ENCODE measurements at places on chromosomes 6 and 20.

DNA sequence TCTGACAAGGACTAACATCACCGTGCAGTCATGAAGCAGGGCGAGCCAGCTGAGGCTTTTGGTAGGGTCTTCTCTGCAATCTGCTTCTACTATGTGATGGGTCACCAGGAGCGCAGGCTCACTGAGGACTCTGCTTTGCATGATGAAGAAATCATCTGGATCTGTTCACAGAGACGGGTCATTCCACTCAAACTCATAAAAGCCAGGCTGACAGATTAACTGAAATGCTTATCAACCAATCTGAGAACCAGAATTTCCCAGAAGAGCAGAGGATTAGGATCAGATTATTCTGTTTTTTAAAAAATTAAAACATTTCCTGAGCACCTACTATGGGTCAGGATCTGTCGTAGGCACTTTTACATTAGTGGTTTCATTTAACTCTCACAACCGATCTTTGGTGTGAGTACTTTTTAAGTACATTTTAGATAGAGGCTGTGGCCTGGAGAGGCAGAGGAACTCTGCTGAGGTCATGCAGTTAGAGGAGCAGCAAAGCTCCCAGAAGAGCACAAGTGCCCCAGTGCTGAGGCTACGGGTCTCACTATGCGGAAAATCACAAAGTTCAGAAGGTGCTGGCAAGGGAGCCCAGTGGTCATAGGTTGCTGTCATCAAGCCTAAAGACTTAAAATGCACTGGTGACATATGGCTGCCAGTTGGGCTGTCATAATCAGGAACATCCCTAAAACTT, 109.1 kb downstream of the BACH2 start:
- no peak for DNase-seq

- DNase-seq = no peak
Observed at GRCh38 chr6:16058201-16058928, 70.5 kb upstream of the MYLIP start.

DNA sequence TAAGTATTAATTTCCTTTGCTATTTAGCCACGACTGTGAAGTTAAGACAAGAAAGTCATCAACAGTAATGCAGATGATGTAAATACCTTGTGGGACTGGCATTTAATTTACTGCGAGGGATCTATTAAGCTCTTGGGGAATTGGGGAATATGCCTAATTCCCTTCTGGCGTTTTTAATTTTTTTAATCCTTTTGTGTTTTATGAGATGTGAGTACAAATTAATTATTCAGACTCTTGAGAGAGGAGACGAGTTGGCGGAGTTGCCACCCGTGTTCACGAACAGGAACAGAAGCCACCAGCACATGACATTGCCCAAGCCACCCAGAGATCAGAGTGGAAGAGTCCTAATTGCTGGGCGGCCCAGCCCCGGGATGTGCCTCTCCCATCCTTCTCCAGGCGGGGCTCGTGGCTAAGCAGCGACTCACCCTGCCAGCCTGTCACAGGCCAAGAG, 533 bp upstream of the CRYBG1 start:
- DNase-seq = no peak

- DNase-seq = no peak
Observed at GRCh38 chr6:43070028-43070632, 6.0 kb upstream of the PTK7 start.

GRCh38 chr6:96841345-96841744, 4.1 kb upstream of the GPR63 start:
- no peak for DNase-seq

GRCh38 chr6:13681305-13682061, 30.2 kb downstream of the RANBP9 start:
- no peak for DNase-seq
